ENCODE measurements at places on chromosomes 7 and 10. TPM values are rescaled to one million over a fixed set of nuclear protein-coding genes. Genes with fewer than 3 reads are reported as not detected.

GRCh38 chr7:23721456-23721855 is 11.4 kb downstream of the STK31 start:
- DNase-seq, result no peak

- no peak for DNase-seq
These were observed 1.4 kb upstream of the ZNF212 start for GRCh38 chr7:149238051-149238450.

CCDC172 gene
- not detected for total RNA-seq

NPY4R2 gene
- total RNA-seq, result not detected

MBLAC1 gene
- total RNA-seq, result 2.7 TPM

DNA sequence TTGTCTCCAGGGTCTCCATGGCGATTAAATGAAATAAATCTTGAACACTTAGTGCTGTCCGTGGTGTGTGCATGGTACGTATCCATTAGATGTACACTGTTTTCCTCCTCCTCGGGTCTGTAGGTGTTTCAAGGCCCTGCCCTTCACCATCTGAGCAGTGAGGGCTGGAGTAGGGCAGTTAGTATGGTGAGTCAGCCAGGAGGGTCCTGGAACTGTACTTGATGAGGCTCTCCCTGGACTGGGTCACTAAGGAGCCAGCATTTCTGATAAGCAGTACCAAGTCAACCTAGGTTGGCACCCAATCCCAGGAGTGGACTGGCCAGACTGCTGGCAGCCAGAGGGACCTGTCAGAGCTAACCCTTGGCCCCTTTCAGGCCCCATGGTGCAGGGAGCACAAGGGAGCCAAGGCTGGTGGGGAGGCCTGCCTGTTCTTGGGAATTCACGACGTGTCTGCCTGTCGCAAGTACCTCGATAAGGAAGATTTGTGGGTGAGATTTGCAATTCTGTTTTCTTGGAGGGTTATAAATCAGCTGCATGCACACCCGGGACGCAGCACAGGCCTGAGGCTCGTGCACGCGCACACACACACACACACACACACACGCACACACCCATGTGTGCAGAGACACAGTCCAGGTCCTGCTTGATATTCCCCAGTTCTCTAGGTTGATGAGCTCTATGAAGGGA is 114.2 kb downstream of the ZMIZ1 start:
- no peak for DNase-seq

- DNase-seq, result no peak
These were observed 305.5 kb downstream of the DNAJB9 start for GRCh38 chr7:108875139-108875538.

WNT16 gene
- total RNA-seq, result not detected

DNA sequence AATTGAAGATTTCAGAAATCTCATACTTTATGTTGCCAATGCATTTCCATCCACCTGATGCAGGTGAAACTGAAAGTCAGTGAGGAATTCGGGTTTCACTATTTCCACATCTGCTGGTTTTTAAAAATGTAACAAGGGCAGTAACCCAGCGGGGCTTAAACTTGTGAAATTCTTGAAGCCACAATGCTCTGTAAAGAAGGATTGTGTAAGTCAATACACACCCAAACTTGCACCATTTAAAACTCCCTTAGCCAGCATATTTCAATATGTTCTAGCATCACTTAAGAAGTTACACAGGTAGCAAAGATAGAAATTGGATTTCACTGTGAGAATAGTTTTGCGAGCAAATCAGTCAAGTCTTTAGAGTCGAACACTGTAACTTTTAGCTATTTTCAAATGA is 386.1 kb downstream of the PLXDC2 start:
- no peak for DNase-seq

VDAC2 gene
- 178 TPM for total RNA-seq

PRKAR2B gene
- 0.48 TPM for total RNA-seq

GRCh38 chr7:88789480-88790064 is 6.0 kb downstream of the TEX47 start:
- no peak for DNase-seq

WDFY4 gene
- total RNA-seq, result 132 TPM

DNA sequence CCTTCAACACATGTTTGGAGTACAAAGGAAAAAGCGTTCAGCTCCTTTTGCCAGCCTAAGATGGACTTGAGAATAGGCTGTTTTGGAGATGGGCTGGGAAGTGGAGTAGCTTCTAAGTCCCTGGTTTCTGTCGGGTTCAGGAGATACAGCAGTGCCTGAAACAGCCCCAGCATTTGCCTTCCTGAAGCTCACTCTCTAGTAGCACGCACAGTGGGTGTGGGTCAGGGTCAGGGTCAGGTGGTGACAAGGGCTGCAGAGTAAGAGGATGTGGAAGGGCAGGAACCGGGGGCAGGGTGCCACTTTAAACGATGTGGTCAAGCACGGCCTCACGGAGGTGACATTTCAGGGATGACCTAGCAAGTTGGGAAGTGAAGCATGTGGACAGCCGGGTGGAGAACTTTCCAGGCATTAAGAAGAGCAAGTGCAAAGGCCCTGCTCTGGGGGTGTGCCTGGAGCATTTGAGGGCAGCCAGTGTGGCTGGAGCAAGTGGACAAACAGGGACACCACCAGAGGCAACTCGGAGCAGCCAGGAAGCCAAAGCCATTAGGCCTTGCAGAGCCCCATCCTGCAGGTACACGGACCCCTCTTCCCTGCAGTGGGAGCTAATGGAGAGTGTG is 382.2 kb upstream of the ZMIZ1 start:
- DNase-seq, result no peak

DNA sequence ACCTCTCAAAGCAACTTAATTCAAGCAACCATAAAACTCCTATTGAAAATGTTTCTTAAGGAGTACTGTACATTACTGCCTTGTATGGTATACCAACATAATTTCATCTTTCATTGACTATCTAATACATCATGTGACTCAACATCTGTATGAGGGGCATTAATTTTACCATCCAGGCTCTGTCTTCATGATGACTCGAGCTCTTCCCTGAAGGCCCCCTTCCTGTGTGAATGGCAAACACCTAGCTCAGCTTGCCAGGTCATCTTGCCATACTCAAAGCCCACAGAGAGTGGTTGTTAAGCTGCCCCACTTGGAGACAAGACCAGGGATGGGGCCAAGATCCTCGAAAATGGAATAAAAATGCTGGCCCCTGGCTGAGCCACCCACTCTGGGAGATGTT is 82.4 kb downstream of the SGMS1 start:
- DNase-seq, result no peak

GRCh38 chr10:11243425-11244222 is 226.0 kb downstream of the CELF2 start:
- no peak for DNase-seq

GRCh38 chr7:137895301-137896221 is 48.8 kb upstream of the DGKI start:
- DNase-seq, result peak; percentile 72

- no peak for DNase-seq
These were observed 80.8 kb downstream of the FOXL3 start for GRCh38 chr7:370775-371118.

Measured in GM12878 (cell line).